ENCODE measurements at places on chromosomes 5 and 9. TPM values are rescaled to one million over a fixed set of nuclear protein-coding genes. Genes with fewer than 3 reads are reported as not detected.
A peak's percentile ranks its signal among the peaks of the same experiment; 100 is the strongest.

Gene AHRR
- total RNA-seq = 1.9 TPM

- no peaks in the 10 kb centered on the region for H3K27me3 ChIP-seq
- no peak overlapping the region for H3K4me3 ChIP-seq
- no peak for DNase-seq
These were observed 443.1 kb upstream of the ZNF608 start for GRCh38 chr5:125189531-125189941.

DNA sequence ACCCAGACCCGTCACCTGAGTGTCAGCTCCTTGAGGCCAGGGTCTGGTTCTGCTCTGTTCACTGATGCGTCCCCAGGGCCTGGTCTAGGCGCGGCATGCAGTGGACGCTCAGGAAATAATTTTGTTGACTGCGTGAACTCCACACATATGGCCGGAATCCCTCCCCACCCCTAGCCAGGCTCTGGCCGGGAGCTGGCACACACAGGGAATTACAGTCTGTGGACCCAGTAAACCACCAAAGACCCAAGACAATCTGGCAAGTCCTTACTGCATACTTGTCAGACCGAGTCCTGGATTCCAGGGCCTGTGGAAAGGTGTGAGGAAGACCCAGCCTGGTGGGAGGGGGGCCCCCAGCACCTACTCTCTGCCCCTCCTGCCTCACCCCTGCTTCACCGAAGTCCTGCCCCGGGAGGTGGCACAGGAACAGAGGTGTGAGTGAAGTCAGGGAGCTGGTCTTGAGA lies 113.0 kb upstream of the IER5L start:
- H3K27me3 ChIP-seq = no peaks in the 10 kb centered on the region
- H3K27ac ChIP-seq = no peak overlapping the region
- H3K4me3 ChIP-seq = no peak overlapping the region
- DNase-seq = peak; percentile 56

GRCh38 chr5:178228609-178229008 lies 4.0 kb downstream of the PHYKPL start:
- DNase-seq = no peak
- no peak overlapping the region for H3K4me3 ChIP-seq
- no peaks in the 10 kb centered on the region for H3K4me1 ChIP-seq

DNA sequence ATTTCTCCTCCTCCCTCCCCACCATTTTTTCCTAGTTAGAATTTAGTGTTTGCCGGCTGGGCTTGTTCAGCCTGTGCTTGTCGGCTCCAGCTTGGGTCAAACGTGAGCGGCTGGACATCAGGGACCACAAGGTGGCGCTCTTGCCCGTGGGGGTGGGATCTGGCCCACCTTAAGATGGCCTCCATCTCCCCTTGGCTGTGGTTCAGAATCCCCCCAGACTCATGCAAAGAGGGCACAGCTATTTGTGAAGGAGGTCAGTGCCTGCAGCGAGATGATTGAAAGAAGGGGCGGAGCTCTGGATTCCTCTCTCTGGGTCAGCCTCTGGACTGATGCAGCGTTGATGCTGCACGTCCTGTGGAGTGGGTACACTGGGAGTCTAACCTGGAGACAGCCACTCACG lies 283.3 kb upstream of the TUT7 start:
- H3K27me3 ChIP-seq = no peaks in the 10 kb centered on the region
- peak; percentile 80 for DNase-seq
- no peaks in the 10 kb centered on the region for H3K4me1 ChIP-seq
- H3K36me3 ChIP-seq = no peaks in the 10 kb centered on the region
- H3K4me3 ChIP-seq = no peak overlapping the region

- H3K4me1 ChIP-seq = no peaks in the 10 kb centered on the region
- no peak overlapping the region for H3K4me3 ChIP-seq
- H3K27ac ChIP-seq = no peak overlapping the region
- no peak for DNase-seq
- no peaks in the 10 kb centered on the region for H3K36me3 ChIP-seq
These were observed 34.2 kb upstream of the CHD1 start for GRCh38 chr5:98963019-98963418.

DNA sequence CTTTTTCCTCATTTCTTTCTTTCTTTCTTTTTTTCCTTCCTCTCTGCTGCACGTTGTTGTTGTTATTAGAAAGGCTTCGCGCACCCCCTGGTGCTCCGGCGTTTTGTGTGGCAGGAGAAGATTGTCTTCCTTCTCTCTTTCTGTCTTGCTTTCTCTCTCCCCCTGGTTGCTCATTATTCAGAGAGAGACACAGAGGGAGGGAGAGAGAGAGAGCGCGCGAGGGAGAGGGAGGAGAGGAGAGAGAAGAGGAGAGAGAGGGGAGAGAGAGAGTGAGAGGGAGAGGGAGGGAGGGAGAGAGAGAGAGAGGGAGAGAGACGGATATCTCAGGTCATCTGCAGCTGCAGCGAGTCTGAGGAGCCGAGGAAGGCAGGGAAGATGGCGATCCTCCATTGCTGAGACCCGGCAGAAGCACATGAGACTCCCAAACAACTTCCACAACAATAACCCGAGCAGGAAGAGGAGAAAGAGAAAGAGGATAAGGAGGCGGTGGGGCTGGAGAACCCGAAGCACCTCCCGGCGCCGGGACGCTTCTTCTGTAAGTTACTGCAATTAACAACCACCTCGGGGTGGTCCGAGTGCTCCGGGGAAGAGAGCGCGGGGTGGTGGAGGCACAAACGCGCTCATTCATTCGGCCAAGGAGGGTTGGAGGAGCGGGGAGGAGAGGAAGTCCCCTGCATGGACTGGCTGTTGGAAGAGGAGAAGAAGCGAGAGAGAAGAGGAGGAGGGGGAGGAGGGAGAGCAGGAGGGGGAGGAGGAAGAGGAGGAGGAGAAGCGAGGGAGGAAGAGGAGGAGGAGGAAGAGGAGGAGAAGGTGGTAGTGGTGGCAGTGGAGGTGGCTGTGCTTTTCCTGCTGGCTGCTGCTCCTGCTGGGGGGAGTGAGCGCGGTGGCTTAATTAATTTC lies at the start of gene ZNF462:
TSS of gene ZNF462 (plus strand) at position 346 of the 900 bp plus-strand sequence. CDS start 60,218 bp downstream, outside the sequence.
- no peak within 1 kb of the TSS for H3K27ac ChIP-seq
- peak within 1 kb of the TSS; percentile 50 for H3K4me3 ChIP-seq
- no peaks in the 10 kb centered on the region for H3K27me3 ChIP-seq
- no peaks in the 10 kb centered on the region for H3K4me1 ChIP-seq

Gene FOXD4L5
- 0.45 TPM for total RNA-seq

GRCh38 chr5:32103521-32103920 lies 70.6 kb downstream of the GOLPH3 start:
- peaks cover 10% of the 10 kb centered on the region for H3K36me3 ChIP-seq
- H3K27me3 ChIP-seq = no peaks in the 10 kb centered on the region
- H3K4me1 ChIP-seq = no peaks in the 10 kb centered on the region
- no peak for DNase-seq

- DNase-seq = no peak
- H3K4me1 ChIP-seq = no peaks in the 10 kb centered on the region
- no peak overlapping the region for H3K27ac ChIP-seq
- H3K27me3 ChIP-seq = no peaks in the 10 kb centered on the region
These were observed 213.4 kb downstream of the AUH start for GRCh38 chr9:91148306-91148705.

- no peak overlapping the region for H3K4me3 ChIP-seq
- no peak overlapping the region for H3K27ac ChIP-seq
- no peak for DNase-seq
These were observed 9.4 kb downstream of the C9orf72 start for GRCh38 chr9:27563738-27564430.

- DNase-seq = no peak
- no peaks in the 10 kb centered on the region for H3K27me3 ChIP-seq
- no peaks in the 10 kb centered on the region for H3K4me1 ChIP-seq
- H3K4me3 ChIP-seq = no peak overlapping the region
- no peak overlapping the region for H3K27ac ChIP-seq
These were observed 214.5 kb upstream of the RASA1 start for GRCh38 chr5:87053146-87053545.

- no peaks in the 10 kb centered on the region for H3K27me3 ChIP-seq
- DNase-seq = no peak
- no peak overlapping the region for H3K27ac ChIP-seq
- H3K4me1 ChIP-seq = no peaks in the 10 kb centered on the region
These were observed 6.8 kb upstream of the FCHSD1 start for GRCh38 chr5:141657937-141658545.

Gene NDUFAF2
- 26.1 TPM for total RNA-seq

DNA sequence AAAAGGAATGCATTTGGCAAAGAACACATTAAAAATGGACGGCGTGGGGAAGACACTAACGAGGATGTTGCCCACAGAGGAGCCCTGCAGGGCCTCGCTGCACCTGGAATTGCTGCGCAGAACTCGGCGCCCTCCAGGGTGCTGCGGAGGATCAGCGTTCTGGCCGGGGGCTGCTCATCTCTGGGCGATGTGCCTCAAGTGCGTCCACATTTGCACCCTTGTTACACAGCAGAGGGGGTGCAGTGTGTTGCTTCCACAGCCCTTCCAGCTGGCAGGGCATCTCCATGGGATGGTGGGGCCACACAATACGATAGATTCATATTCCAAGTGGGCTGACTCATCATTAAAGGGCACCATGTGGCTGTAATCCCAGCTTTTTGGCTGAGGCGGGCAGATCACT lies 63.1 kb downstream of the AK8 start:
- H3K27me3 ChIP-seq = no peaks in the 10 kb centered on the region
- no peaks in the 10 kb centered on the region for H3K4me1 ChIP-seq
- no peak overlapping the region for H3K4me3 ChIP-seq
- H3K27ac ChIP-seq = no peak overlapping the region
- no peaks in the 10 kb centered on the region for H3K36me3 ChIP-seq

DNA sequence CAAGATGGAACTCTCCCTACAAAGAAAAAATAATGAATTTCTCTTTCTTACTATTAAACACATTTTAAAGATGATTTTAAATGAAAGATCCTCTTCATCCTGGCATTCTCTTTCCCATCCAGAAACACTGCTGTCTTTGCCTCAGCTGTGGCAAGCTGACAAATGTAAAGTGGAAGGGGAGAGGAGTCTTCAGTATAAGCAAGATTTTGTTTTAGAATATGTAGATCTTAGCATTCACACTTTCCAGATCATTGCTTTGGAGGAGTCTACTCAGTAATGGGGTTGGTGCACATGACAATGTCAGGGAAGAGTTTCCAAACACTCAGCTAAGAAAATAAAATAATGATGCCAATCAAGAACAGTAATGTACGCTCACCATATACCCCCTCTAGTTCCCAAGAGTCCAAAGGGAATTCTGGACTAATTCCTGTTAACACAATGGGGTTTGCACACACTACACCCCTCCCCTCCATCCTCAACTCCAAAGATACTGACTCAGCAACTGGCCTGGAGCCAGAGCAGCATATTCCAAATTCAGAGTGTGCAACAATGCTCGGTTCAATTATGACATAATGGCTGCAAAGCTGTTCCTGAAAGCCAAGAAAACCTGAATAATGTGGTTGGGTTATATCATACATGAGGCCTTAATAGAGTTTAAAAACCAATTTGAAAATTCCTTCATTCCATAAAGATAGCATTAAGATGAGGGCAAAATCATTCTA lies 4.6 kb downstream of the C5orf63 start:
- no peaks in the 10 kb centered on the region for H3K36me3 ChIP-seq
- DNase-seq = no peak
- H3K27ac ChIP-seq = no peak overlapping the region
- no peak overlapping the region for H3K4me3 ChIP-seq
- H3K4me1 ChIP-seq = no peaks in the 10 kb centered on the region

- no peak for DNase-seq
- H3K27me3 ChIP-seq = no peaks in the 10 kb centered on the region
- no peak overlapping the region for H3K27ac ChIP-seq
- no peaks in the 10 kb centered on the region for H3K4me1 ChIP-seq
- H3K36me3 ChIP-seq = no peaks in the 10 kb centered on the region
These were observed 30.8 kb downstream of the ADAMTSL1 start for GRCh38 chr9:18504707-18505106.

Gene NTNG2
- 5.3 TPM for total RNA-seq

Gene NHP2
- 55.7 TPM for total RNA-seq

GRCh38 chr5:73312872-73313510 lies 135.6 kb downstream of the FOXD1 start:
- H3K27me3 ChIP-seq = no peaks in the 10 kb centered on the region
- no peak overlapping the region for H3K27ac ChIP-seq
- no peak overlapping the region for H3K4me3 ChIP-seq
- H3K36me3 ChIP-seq = no peaks in the 10 kb centered on the region
- no peak for DNase-seq

DNA sequence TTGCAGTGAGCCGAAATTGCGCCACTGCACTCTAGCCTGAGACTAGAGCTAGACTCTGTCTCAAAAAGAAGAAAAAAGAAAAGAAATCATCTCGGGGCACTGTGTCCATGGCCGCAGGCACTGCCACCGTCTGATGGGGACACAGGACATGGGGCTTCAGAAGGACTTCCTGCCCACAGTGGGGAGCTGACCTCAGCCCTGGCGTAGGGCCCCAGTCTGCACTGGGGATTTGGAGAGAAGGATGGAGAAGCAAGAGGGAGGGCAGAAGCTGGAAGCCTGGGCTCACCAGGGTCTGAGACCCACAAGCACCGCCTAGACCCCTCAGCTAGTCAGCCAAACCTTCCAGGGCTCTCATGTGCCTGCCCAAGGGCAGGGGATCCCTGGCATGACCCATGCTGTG lies 4.1 kb upstream of the SARDH start:
- H3K27me3 ChIP-seq = no peaks in the 10 kb centered on the region
- no peak overlapping the region for H3K27ac ChIP-seq
- no peaks in the 10 kb centered on the region for H3K4me1 ChIP-seq
- no peak overlapping the region for H3K4me3 ChIP-seq

GRCh38 chr9:79719989-79720388 lies 148.2 kb downstream of the TLE4 start:
- no peak overlapping the region for H3K4me3 ChIP-seq
- no peak for DNase-seq
- no peak overlapping the region for H3K27ac ChIP-seq

DNA sequence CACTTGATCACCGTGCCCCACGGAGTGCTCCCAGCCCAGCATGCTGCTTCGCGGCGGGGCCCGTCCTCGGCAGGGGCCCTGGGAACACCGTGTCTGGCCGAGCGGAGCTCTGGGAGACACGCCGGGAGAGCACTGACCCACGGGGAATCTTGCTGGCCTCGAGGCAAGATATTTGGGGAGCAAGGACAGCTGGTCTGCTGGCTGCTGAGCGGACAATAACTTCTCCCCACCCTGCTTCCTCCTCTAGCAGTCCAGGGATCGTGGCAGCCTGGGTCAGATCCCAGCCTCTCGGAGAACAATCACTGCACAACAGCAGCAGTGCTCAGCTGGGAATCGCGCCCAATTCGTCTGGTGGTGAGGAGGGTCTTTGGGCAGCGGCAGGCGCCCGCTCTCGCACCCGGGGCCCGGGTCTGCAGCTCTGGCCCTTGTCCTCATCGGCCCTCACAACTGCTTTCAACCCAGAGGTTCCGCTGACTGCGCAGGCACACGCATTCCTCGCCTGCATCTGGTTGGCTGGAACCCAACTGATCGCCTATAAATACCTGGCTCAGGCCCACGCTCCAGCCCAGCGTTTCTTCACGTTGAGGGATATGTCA lies 43.4 kb downstream of the DBH start:
- no peak overlapping the region for H3K4me3 ChIP-seq
- no peaks in the 10 kb centered on the region for H3K36me3 ChIP-seq
- no peaks in the 10 kb centered on the region for H3K4me1 ChIP-seq
- DNase-seq = no peak
- H3K27me3 ChIP-seq = no peaks in the 10 kb centered on the region

DNA sequence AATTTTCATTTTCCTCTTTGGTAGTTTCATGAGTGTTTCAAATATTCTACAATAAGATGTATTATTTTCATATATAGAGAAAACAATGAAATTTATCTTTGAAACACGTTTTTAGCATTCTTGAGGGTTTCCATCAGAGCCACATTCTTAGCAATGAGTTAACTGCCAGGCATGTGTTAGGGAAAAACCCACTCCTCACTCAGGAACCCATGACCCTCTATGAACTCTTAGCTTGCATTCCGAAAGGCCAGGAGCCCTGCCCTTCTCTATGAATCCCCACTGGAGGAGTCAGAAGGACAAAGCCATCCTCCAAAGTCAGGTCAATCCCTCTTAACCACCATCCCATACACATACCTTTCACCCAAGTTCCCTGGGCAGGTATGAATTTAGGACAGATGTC lies 57.5 kb downstream of the ADAMTS12 start:
- H3K27me3 ChIP-seq = no peaks in the 10 kb centered on the region
- H3K27ac ChIP-seq = no peak overlapping the region

Gene SPINK7
- not detected for total RNA-seq

Data from aorta (tissue), 5 donors.